ENCODE measurements at places on chromosomes 1 and 21. TPM values are rescaled to one million over a fixed set of nuclear protein-coding genes. Genes with fewer than 3 reads are reported as not detected.

NBPF6 gene
- not detected for polyA plus RNA-seq

CRYAA gene
- polyA plus RNA-seq = not detected

LRRC53 gene
- polyA plus RNA-seq = not detected

DNA sequence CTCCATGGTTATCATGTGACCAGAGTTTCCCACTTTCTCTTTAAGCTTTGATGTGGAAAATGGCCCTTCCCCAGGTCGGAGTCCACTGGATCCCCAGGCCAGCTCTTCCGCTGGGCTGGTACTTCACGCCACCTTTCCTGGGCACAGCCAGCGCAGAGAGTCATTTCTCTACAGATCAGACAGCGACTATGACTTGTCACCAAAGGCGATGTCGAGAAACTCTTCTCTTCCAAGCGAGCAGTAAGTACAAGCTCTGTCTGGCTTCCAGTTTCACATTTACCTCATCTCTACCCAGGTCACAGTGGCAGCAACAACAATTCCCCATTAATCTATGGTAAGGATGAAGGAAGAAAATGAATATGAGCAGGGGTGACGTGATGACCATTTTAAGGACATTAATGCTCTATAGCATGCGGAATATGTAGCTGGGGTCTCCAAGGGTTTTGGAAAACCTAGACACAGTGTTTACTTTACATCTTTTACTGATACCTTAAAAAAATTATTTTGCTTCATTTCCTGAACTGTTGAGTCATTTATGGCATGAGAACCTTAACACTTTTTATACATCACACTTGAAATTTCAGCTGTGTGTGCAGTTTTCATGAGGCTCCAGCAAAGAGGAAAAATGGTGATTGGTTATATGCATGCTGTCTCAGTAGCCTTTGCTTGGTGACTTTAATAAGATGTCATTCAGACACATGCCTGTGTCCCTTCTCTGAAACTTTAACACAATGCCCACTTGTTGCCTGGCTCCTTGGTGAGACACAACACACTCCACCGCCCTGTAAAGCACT is 286.3 kb upstream of the SGIP1 start:
- peak; percentile 25 for DNase-seq

DNA sequence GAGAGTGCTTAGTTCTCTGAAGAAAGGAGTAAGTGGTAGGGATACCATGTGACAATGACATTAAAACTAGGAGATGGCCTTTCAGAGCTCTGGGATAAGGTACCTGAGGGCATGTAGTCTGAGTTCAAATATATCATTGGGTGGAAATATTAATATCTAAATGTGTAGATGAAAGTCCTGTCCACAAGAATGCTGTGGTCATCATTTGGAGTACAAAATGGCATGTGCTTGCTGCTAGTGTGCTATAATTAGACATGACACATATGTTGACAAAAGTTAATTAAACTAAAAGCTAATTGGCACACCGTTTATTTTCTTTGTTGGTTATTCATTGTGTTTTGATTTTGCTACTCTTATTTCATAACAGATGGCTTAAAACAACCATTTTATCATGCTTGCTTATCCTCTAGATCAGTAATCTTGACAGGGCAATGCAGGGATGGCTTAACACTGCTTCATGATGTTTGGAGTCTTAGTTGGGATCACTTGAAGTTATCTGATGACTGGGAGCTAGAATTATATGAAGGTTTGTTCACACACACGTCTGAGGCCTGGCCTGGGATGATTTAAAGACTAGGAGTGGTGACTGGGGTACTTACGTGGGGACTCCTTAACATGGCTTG is 31.0 kb downstream of the CC2D1B start:
- no peak for DNase-seq
- no peaks in the 10 kb centered on the region for H3K4me1 ChIP-seq

DNA sequence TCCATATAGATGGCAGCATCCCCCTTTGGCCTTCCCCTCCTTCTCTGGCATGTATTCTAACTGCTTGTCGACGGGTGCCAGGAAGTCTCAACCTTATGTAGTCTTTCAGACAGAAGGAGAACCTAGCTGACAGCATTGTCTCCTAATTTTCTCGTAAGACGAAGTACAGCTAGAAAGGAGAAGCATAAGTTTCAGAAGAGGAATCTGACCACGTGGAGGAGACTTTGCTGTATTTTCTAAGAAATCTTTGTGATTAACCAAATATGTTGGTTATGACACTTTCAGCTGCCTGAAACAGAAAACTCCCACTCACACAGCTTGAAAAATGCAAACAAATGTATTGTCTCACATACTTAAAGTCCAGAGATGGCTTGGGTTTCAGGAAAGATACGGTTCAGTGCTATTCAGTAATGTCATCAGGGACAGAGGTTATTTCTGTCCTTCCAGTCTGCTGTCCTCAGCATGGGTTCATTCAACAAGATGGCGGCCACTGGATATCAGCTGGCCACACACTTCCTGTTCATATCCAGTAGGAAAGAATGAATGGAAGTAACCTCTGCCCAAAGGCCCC is 109.5 kb upstream of the ZNF648 start:
- no peak overlapping the region for H3K4me3 ChIP-seq
- no peaks in the 10 kb centered on the region for H3K36me3 ChIP-seq
- no peak overlapping the region for H3K27ac ChIP-seq
- no peaks in the 10 kb centered on the region for H3K4me1 ChIP-seq

DNA sequence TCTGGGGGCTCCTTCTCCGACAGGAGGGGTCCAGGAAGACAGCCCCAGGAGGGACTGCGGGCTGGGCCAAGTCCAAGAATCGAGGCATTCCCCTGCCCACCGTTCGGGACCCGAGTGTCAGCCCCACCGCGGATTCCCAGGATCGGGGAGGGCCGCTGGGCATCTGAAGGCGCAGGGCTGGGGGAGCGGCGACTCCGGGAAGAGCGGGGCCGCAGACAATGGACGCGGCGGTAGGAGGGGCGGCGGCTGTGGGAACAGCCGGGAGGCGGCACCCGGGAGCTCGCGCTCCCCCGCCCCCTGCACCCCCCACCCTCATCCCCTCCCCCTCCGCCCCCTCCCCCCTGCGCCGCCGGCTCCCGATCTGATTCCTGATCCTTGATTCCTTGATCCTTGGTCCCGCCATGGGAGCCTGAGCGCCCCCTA is at the start of gene VANGL2:
TSS of gene VANGL2 (plus strand) at position 342 of the 423 bp plus-strand sequence. CDS start 15,274 bp downstream, outside the sequence.
- no peak within 1 kb of the TSS for H3K27ac ChIP-seq
- no peaks in the 10 kb centered on the region for H3K36me3 ChIP-seq
- H3K4me1 ChIP-seq = peaks cover 15% of the 10 kb centered on the region

- no peak for DNase-seq
- no peak overlapping the region for H3K4me3 ChIP-seq
- no peaks in the 10 kb centered on the region for H3K27me3 ChIP-seq
- no peak overlapping the region for H3K27ac ChIP-seq
- no peaks in the 10 kb centered on the region for H3K36me3 ChIP-seq
These were observed 131.8 kb upstream of the SGIP1 start for GRCh38 chr1:66402194-66402593.

DNA sequence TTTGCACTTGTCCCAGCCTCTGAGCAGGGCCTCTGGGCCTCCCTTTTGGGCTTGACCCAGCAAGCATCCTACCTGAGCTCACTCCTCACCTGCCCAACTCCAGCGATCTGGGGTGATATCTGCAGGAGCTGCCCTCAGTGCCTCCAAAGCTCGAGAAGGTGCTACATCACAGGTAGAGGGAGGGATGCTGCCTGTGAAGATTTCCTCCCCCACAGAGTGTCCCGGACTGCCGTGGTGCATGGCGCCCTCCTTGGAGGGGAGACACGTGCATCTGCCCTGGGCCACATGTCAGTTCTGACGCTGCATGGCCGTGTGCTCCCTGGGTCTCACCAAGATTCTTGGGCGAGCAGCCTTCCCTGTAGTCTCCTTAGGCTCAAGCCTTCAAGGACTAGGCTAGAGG is 27.7 kb downstream of the NENF start:
- no peak overlapping the region for H3K27ac ChIP-seq
- no peaks in the 10 kb centered on the region for H3K36me3 ChIP-seq
- no peak for DNase-seq
- H3K27me3 ChIP-seq = no peaks in the 10 kb centered on the region
- H3K4me3 ChIP-seq = no peak overlapping the region
- peaks cover 3% of the 10 kb centered on the region for H3K4me1 ChIP-seq

- H3K4me3 ChIP-seq = no peak overlapping the region
- H3K27me3 ChIP-seq = no peaks in the 10 kb centered on the region
- DNase-seq = no peak
These were observed 9.5 kb downstream of the CDC73 start for GRCh38 chr1:193131266-193131860.

Data from CD4-positive, alpha-beta memory T cell (primary cell).